ENCODE measurements at places on chromosomes 2 and 18. TPM values are rescaled to one million over a fixed set of nuclear protein-coding genes. Genes with fewer than 3 reads are reported as not detected.

DNA sequence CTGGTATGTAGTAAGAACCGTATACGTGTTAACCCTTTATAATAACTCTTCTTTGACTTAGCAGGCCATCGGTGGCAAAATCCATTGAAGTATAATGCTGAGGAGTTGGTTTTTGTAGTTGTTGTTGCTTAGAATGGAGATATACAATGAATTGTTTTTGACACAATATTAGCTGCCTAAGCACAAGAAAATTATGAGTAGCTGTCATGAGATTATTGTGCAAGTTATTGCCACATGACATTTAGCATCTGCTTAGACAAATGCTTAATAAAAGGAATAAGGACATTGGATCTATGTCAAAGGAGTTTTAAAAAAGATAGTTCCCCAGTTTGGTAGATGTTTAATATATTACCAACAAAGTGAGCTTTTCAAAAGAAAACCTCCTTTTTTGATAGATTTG lies 59.9 kb downstream of the ABCB11 start:
- no peak for DNase-seq

DNA sequence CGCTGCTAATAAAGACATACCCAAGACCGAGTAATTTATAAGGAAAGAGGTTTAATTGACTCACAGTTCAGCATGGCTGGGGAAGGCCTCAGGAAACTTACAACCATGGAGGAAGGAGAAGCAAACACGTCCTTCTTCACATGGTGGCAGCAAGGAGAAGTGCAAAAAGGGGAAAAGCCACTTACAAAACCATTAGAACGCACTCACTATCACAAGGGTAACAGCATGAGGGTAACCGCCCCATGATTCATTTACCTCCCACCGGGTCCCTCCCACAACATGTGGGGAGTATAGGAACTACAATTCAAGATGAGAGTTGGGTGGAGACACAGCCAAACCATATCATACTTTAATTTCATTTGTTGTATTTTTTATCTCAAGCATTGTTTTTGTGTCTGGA lies 67.5 kb downstream of the ATP9B start:
- no peak for DNase-seq

GRCh38 chr2:8009010-8009597 lies 672.8 kb upstream of the ID2 start:
- no peak for DNase-seq

DNA sequence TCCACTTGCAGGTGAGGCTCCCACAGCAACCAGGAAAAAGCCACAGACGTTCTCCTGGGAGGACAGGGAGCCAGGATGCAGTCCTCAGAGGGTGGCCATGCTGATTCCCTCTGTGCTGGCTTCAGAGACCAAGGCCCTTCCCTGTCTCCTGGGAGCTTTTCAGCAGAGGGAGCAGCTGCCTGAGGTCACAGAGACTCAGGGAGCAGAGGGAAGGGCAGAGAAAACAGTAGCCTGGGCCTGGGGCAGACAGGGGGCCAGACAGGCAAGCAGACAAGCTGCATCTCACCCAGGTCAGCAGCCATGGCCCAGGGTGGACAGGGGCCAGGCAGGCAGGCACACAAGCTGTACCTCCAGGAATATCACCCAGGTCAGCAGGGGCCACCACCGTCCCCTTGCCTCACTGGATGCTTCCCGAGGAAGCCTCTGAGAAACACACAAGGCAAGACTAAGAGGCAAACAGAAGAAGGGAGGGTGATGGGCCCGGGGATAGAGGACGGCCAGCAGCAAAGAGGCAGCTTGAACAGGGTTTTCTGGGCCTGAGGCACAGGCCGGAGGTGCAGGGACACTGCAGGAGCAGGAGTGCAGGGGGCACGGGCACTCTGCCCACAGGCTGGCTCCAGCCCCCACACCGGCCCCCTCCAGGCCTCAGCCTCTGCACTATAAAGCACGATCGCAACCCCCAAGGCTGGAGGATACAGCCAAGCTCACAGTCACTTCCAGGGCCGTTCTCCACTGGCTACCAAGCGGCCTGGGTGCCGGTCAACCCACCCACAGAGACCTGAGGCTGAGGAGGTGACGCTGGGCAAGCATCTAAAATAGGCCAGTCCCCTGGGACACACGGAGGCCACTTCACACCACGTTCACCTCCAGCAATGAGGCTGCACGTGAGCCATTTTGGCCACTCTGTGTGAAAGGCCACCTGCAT lies 6.1 kb downstream of the SLC66A2 start:
- DNase-seq, result no peak

Gene CLEC4F
- total RNA-seq, result not detected

Gene ACTG2
- total RNA-seq, result 59.6 TPM

Data from fibroblast of villous mesenchyme (primary cell).